ENCODE measurements at places on chromosomes 3 and 15.

DNA sequence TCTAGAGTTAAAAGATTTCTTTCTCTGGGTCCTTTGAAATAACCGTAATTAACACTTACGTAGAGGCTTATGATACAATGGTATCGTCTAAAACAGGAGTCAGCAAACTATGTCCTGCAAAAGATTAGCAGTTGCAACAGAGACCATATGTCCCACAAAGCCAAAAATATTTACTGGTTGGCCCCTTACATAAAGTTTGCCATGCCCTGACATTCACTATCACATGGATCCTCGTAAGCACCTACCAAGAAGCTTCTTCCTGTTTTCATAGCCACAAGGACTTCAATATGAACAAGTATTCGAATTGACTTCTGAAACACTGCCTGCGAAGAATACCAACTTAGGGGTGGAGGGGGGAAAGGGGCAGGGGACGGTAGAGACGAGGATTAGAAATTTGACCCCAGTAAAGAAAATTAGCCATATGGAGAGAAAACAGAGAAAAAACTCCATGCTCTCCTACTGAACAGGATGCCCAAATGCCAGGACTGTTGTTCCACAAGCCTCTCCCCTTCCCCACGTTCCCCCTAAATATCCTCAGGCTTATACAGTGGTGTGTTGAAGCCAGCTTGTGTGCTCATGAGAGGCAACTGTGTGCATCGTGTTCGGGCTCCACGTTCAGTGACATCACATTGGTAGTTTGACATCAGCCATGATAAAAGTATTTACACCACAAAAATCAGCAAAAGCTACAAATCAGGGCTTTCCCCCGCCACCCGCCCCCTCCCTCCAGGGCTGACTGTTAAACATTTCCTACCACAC lies 144.1 kb upstream of the HES1 start:
- no peak for DNase-seq

DNA sequence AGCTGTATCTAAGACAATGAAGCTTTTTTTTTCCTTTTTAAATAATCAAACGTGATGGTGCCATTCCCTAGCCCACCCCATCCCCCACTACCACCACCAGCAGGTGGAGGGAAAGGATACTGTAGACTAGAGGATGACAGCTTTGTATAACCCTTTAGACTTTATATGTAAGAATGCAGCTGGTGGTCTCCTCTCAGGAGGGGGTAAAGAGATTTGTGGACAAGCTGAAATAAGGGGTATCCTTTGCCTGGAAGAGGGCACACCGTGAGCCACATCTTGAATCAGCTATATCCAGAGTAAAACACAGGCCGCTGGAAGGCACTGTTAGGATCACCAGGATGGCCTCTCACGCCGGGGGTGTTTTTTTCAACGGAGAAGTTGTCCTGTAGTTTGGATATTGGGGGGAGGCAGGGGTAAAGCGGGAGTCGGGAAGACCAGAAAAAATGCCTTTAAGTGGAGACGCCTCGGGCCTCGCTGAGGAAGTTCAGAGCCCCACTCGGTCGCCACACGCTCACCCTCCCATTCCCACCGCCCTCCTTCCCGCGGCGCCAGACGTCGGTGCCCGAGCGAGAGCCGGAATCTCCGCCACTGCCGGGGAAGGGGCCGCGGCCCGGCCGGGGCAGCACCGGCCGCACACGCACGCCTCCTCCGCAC lies 986 bp downstream of the KPNA4 start:
- DNase-seq: peak; percentile 13

- DNase-seq: peak; percentile 40
These were observed 194.6 kb downstream of the THRB start for GRCh38 chr3:24299806-24300626.

DNA sequence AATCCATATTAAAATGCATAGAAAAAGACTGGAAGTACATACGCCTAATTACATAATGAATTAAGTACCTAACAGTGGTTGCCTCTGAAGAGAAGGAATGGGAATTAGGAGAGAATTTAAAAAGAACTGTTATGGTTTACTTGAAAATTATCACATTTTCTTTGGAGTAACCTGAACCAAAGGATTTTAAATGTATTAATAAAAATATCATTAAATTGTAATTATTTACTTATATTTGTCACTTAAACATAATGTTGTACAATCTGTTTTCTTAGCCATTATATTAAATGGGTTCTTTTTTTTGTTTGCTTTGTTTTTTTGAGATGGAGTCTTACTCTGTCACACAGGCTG lies 114.2 kb upstream of the SLC7A14 start:
- no peak for DNase-seq

DNA sequence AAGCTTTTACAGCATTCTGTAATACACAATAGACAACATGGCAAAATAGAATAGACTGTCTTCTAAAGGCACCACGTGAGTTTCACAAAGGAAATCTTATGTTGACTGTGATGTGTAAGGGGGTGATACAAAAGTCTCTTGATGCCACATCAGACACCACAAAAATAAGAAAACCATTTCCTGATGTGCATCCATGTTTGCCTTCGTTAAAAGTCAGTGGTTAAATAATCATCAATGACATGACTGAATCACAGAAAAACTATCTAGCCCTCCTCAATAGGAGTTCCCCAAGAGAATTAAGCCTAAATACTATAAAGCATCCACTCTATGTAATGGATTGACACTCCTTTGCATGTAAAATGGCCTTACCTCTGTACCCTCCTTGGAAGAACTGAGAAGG lies 198.6 kb upstream of the SLC2A2 start:
- DNase-seq: no peak

GRCh38 chr3:189324538-189325138 lies 152.9 kb downstream of the TPRG1 start:
- peak; percentile 7 for DNase-seq

DNA sequence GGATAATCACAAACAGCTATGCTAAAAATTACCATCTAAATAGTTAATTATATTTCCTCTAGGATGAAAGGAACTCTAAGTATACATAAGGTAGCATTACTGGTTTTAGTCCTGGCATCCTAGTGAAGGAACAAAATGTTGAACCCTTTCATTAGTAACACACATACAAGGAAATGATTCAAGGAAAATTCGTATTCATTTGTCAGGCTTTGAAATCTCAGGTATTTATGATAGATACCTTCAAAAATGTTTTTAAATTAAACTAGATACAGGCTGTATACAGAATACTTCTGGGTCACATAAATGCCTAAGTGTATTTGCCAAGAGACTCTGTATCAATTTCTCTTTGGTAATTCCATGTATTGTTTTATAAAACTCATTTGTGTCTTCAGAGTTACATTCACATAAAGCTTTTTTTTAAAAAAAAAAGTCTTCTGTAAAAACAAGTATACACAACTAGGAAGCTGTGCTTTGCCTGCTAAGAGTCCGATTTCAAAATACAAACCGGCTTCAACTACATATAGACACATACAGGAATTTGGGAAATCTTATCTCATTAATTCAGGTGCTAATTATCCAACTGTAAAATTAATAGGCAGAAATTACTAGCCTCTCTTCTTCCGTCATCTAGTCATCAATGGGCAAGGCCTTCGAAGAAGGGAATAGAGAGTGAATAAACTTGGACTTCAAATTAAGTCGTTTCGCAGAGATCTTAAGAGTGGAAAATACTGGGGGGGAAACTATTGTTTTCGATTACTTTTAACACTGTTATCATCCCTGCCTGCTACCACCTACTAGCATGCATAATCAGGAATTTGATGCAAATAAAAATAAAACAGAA lies 1.3 kb downstream of the SECISBP2L start:
- peak; percentile 11 for DNase-seq

DNA sequence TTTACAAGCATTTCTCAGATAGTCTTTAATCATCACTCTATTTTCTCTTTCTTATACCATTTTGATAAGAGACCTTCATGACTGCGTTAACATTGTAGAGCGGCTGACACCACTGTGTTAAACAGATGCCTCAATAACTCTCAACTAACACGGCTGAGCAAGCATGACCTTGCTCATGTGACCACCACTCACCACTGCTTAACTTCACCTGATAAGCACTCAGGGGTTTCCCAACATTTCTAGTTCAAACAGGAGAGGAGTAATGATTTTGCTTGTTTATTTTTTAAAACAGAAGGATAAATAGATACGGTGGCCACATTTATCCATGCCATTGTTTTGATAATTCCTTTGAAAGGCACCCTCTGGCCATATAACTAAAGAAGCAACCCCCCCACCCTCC lies 37.7 kb upstream of the TMEM45A start:
- DNase-seq: no peak

GRCh38 chr15:56930669-56931313 lies 12.3 kb downstream of the TCF12 start:
- DNase-seq: no peak

GRCh38 chr3:5020242-5020722 lies 41.0 kb downstream of the BHLHE40 start:
- no peak for DNase-seq

DNA sequence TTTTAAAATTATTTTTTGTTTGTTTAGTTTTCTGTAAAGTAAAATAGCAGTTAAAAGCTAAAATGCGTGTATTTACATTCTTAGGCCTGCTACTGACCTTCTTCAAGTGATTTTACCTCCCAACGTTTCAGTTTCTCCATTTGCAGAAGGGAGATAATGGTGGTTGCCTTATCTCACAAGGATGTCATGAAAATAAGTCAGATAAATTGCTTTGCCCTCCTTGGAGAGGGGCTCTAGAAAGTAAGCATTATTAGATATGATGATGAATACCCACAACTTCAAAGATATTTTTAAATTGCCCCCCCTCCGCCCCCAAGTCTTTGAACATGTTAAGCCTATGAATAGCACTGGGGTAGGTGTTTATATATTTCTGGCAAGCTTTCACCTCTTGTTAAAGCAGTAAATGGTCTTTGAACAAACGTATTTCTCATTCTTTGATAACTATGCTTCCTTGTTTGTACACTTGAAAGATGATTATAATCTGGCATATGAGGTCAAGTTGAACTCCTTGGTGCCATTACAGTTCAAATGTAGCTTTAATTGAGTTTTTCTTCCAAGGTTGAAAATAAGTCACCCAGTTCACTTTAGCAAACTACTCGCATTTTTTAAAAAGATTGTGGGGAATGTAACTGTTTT lies 6.4 kb downstream of the TERC start:
- no peak for DNase-seq

- peak; percentile 98 for DNase-seq
These were observed at the start of gene SNRPA1 for GRCh38 chr15:101294731-101295606. Gene SNRPA1, minus strand, starts transcription at chr15:101295248. Its CDS starts 70 bp downstream, at chr15:101295178.

DNA sequence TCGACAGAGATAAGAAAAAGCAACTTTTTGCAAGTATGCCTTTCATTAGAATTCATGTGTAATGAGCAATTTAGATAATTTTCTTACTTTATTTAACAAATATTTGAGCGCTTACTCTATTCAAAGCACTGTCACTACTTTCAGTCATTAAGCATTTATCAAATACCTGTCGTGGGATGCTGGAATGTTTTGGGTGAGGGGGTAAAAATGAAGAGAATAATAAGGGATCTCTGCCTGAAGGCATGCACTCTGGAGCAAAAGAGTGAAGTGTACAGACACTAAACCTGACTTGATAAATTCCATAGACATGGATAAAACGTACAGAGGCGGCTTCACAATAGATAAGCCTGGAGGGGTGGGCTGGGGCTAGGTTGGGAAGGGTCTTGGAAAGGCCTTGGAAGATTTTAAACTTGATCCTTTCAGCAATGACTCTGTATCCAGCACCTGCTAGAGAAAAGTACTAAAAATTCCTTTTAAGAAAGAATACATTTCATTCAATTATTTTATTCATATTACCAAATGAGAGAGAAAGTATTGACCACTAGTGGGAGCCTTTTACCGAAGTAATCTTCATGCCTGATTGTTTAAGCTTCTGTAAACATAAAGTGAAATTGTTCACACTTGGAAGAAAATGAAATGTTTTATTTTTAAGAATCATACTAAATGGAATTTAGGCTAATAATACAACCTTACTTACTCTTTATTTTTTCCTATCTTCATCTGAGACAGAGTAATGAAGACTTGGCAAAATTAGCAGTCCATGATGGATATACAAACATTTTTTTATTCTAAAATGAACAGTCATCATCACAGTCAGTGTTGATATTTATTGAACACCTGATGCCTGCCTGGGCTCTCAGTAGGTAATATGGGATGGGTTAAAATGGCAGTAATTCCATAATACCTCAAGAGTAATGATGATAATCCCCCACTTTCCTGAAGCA lies 113.2 kb downstream of the PPP2R3A start:
- peak; percentile 20 for DNase-seq

- no peak for DNase-seq
These were observed 26.9 kb downstream of the RNF13 start for GRCh38 chr3:149839896-149840295.

DNA sequence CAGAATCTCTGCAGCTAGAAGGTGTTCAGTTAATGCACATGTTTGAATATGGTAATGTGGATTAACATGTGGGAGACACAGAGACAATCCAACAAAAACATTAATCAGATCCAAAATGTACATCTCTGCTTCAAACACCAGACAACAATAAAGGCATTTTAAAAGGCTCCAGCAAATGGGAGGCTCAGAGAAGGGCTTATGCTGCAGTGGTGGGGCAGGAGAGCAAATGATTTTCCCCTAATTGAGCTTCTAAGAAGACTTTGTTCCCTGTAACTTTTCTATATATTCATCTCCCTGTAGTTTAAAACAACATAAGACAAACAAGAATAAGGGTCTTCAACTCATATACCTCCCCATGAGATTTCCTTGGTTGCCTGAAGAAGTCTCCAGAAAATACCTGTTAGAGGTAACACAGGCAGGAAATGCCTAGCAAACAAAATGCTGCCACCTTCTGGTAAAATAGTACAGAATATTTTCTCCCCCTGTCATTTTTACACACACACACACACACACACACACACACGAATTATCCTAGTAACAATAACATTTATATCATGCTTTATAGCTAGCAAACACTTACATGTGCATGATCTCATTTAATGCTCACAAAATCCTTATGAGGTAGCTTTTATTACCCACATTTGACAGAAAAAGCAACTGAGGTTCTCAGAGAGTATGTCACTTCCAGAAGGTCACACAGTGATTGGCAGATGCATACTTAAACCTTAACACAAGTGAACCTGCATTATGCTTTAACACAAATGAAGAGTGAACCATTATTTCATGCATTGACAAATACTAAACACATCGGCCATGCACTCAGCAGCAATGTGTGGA lies 123.4 kb upstream of the MB21D2 start:
- no peak for DNase-seq

DNA sequence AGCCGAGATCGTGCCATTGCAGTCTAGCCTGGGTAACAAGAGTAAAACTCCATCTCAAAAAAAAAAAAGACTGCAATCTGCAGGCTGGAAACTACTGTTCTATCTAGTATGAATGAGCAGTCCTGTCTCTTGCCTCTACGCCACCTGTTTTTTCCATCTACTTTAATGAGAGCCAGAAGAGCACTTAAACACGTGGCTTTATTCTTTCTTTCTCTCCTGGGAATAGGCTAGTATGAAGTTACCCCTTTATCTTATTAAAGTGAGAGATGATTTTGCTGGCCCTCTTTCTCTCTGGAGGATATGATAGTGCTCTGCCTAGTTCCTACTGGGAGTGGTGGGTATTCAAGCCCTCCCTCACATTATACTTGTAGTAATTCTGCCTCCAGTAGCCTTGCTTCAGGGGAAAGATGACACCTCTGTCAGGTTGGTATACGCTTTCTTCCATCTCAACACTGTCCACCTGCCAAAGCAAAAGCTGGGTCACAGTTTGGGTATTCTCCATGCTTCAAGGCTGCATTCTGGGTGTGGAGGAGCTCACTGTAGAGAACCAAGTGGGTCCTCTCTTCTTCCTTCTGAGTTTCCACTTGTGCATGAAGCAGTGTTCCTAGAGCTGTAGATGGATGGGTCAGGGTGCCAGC lies 17.8 kb downstream of the MAPKBP1 start:
- DNase-seq: no peak
